ENCODE measurements at places on chromosomes 3 and 15. TPM values are rescaled to one million over a fixed set of nuclear protein-coding genes. Genes with fewer than 3 reads are reported as not detected.

The HAUS2 gene
- total RNA-seq, result 24.5 TPM

The EMC7 gene
- total RNA-seq, result 27.3 TPM

The LRRC2 gene
- 2.5 TPM for total RNA-seq

The SYNPR gene
- total RNA-seq, result 0.09 TPM

The SCG5 gene
- total RNA-seq, result 2.0 TPM

The MESP1 gene
- 0.38 TPM for total RNA-seq

DNA sequence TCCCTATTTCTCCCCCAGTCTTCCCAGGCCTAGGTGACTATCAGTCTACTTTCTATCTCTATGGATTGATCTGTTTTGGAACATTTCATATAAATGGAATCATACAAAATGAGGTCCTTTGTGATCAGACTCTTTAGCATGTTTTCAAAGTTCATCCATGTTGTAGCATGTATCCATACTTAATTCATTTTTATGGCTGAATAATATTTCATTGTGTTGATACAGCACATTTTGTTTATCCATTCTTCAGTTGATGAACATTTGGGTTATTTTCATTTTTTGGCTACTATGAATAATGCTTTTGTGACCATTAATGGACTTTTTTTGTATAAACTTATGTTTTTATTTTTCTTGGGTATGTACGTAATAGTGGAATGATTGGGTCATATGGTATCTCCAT lies 19.2 kb upstream of the MGA start:
- no peaks in the 10 kb centered on the region for H3K27me3 ChIP-seq
- no peak overlapping the region for H3K4me3 ChIP-seq
- H3K36me3 ChIP-seq, result no peaks in the 10 kb centered on the region
- no peak for DNase-seq

DNA sequence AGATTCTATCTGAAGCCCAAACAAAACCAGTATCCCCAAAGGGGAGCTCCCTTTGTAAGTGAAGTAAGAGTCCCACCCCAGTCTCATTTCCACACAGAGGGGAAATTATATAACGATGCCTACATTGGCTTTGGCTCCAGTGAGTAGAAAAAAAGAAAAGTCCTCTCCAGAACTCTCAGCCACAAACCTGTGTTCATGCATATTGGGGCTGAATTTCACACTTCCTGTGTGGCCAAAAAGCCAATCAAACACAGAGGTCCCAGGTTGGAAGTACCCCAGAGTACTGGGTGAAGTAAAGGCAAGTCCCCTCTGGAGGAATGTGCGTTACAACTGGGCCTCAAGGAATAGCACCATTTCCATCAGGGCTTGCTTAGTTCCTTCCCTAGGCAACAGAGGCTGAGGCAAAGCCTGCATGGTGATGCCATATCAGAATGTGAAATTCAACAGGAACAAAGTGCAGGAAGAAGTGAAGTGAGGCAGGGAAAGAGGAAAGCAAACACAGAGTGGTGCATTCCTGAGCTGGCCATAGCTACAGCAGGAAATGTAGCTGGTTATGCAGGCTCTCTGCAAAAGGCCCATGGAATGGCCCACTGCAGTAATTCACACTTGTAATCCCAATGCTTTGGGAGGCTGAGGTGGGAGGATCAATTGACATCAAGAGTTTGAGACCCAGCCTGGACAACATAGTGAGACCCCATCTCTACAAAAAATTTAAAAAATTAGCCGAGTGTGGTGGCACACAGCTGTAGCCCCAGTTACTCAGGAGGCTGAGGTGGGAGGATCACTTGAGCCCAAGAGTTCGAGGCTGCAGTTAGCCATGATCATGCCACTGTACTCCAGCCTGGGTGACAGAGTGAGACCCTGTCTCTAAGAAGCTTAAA lies 16.6 kb upstream of the CX3CR1 start:
- H3K27ac ChIP-seq, result no peak overlapping the region
- no peaks in the 10 kb centered on the region for H3K27me3 ChIP-seq

- peaks cover 33% of the 10 kb centered on the region for H3K27me3 ChIP-seq
- H3K27ac ChIP-seq, result no peak overlapping the region
- DNase-seq, result no peak
- H3K4me3 ChIP-seq, result no peak overlapping the region
- no peaks in the 10 kb centered on the region for H3K4me1 ChIP-seq
Observed at GRCh38 chr3:149655826-149656574, 1.8 kb downstream of the WWTR1 start.

- DNase-seq, result no peak
- no peak overlapping the region for H3K27ac ChIP-seq
- peaks cover 14% of the 10 kb centered on the region for H3K36me3 ChIP-seq
- H3K4me3 ChIP-seq, result no peak overlapping the region
- no peaks in the 10 kb centered on the region for H3K4me1 ChIP-seq
Observed at GRCh38 chr15:67587331-67587730, 44.8 kb downstream of the MAP2K5 start.

DNA sequence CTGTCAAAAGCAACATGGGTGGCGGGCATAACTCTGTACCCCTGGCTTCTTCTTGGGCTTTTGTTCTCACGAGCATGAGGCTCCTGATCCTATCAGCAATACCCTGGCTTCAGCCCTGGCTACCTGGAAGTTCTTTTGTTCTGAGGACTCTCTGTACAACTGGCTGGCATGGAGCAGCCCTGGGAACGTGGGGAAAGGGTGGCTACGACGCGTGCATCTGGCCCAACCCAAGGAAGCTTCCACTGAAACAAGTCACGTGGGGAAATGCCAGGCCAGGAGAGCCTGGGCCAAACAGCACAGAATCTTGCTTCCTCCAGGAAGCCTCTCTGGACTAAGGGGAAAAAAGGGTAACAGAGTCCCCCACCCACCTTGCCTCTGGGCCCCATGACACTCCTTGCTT lies 22.7 kb upstream of the ATP2B2 start:
- no peak overlapping the region for H3K4me3 ChIP-seq
- DNase-seq, result no peak
- H3K27me3 ChIP-seq, result peaks cover 9% of the 10 kb centered on the region
- no peak overlapping the region for H3K27ac ChIP-seq
- no peaks in the 10 kb centered on the region for H3K36me3 ChIP-seq
- no peaks in the 10 kb centered on the region for H3K4me1 ChIP-seq

DNA sequence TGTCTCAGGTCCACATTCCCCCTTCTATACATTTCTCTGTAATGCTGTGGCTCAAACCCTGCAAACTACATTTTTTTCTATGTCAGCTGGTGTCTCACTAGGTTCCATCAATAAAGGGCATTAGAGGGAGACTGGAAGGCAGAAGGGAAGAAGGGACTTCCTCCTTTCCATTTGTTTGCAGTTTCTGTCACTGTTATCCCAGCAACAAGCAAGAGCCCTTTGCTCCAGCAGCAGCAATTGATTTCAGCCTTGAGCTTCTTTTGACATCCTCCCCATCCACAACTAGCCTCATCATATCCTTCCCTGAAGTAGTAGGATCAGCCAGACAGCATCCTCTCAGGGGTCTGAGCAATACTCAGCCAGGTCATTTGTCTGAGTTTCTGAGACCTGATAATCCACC lies 5.3 kb upstream of the NCK1 start:
- peaks cover 12% of the 10 kb centered on the region for H3K36me3 ChIP-seq
- no peak overlapping the region for H3K27ac ChIP-seq
- no peak overlapping the region for H3K4me3 ChIP-seq
- peaks cover 9% of the 10 kb centered on the region for H3K4me1 ChIP-seq
- H3K27me3 ChIP-seq, result no peaks in the 10 kb centered on the region
- DNase-seq, result no peak

- no peaks in the 10 kb centered on the region for H3K27me3 ChIP-seq
- no peak overlapping the region for H3K27ac ChIP-seq
- no peak overlapping the region for H3K4me3 ChIP-seq
- no peak for DNase-seq
Observed at GRCh38 chr3:48285675-48286074, 44.8 kb downstream of the ZNF589 start.

GRCh38 chr3:63857311-63857710 lies 6.3 kb downstream of the THOC7 start:
- no peaks in the 10 kb centered on the region for H3K4me1 ChIP-seq
- H3K4me3 ChIP-seq, result no peak overlapping the region
- H3K27me3 ChIP-seq, result no peaks in the 10 kb centered on the region

- no peaks in the 10 kb centered on the region for H3K4me1 ChIP-seq
- peaks cover 4% of the 10 kb centered on the region for H3K27me3 ChIP-seq
- no peak overlapping the region for H3K4me3 ChIP-seq
Observed at GRCh38 chr15:22240403-22240802, 160.1 kb downstream of the OR4M2 start.

DNA sequence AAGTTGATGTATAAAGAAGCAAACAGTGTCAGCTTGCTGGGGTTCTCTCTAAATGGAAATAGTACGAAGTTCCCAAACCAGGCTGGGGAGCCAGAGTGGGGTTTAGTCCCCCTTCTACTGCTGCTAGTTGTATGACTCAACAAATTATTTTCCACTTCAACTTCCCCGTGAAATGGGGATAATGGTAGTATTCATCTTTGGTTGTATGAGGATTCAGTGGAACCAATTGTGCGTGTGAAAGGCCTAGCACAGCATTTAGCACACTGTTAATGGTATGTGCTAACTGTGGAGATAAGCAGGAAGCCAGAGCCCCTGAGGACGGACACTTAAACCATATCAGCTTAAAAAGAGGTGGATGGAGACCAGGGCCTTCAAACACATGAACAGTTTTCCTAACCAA lies 4.2 kb downstream of the SORD start:
- no peak overlapping the region for H3K27ac ChIP-seq
- no peak for DNase-seq
- peaks cover 26% of the 10 kb centered on the region for H3K4me1 ChIP-seq

DNA sequence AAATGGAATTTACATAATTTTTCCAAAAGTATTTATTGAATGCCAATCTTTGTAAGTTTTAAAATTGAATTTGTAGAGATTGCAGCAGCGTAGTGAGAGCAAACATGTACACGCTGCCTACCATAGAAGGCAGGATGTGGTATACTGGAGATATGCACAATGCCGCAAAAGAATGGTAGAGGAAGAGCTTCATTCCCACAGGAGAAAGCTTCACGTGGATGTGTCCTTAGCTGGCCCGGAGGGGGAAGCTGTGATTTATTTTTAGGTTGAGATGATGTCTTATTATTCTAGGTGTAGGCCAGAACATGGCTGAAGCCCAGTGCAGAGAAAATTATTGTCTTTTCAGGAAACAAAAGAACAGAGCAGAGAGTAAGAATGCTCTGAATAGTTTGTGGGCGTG lies 743.3 kb upstream of the BCHE start:
- H3K36me3 ChIP-seq, result no peaks in the 10 kb centered on the region
- no peak for DNase-seq
- H3K4me3 ChIP-seq, result no peak overlapping the region
- no peak overlapping the region for H3K27ac ChIP-seq

DNA sequence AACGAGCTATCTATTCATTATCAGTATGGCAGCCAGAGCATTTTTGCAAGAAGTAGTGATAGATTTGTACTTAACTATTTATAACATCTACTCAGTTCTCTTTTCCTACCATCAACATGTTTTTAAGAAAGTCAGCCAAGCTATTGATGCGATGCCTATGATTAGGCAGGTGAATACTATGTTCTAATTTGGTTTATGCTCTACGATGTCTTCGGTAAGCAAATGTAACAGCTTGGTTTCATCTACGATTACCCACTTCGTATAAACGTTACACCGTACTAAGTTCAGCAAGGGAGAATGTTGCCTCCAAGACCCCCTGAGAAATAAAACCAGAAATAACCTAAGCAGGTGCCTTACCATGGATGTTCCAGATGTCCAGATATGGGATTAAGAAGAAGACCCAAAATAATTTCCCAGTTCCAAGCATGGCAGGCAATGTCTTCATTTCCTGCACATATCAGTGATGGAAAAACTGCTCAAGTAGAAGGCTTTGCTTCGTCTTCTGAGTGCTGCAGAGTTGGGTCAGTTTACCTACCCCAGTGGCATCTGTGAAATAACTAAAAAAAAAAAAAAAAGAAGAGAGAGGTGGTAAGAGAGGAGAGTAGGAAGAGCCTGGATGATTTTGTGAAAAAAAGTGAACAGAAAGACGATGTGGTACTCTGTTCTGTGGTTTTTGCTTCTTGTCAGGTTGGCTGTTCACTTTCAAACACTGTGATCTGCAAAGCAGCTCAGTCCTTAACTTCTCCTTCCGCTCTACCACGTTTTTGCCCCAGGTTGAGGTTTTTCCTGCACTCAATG lies at the start of gene BTLA:
TSS of gene BTLA (minus strand) at position 559 of the 798 bp plus-strand sequence. CDS start at position 445, 114 bp downstream.
- peak within 1 kb of the TSS; percentile 42 for H3K4me3 ChIP-seq
- peak within 1 kb of the TSS; percentile 87 for H3K27ac ChIP-seq
- H3K36me3 ChIP-seq, result no peaks in the 10 kb centered on the region
- H3K27me3 ChIP-seq, result no peaks in the 10 kb centered on the region
- peaks cover 10% of the 10 kb centered on the region for H3K4me1 ChIP-seq
- DNase-seq, result peak; percentile 84

DNA sequence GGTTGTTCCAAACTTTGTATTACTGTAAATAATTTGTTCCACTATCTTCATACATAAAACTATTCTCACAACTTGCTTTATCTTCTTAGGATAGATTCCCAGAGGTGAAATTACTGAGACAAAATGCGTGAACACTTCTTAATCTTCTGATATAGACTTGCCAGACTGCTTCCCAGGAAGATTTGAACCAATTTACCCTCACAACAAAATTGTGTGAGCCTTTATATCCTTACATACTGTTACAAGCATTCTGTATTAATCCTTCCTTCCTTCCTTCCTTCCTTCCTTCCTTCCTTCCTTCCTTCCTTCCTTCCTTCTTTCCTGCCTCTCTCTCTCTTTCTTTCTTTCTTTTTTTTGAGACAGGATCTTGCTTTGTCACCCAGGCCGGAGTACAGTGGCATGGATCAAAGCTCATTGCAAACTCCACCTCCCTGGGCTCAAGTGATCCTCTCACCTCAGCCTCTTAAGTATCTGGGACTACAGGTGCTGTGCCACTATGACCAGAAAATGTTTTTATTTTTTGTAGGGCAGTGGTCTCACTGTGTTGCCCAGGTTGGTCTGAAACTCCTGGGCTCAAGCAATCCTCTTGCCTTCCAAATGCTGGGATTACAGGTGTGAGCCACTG lies 57.1 kb upstream of the SSR3 start:
- no peak overlapping the region for H3K4me3 ChIP-seq
- no peak overlapping the region for H3K27ac ChIP-seq
- no peak for DNase-seq
- H3K36me3 ChIP-seq, result no peaks in the 10 kb centered on the region
- H3K4me1 ChIP-seq, result no peaks in the 10 kb centered on the region

DNA sequence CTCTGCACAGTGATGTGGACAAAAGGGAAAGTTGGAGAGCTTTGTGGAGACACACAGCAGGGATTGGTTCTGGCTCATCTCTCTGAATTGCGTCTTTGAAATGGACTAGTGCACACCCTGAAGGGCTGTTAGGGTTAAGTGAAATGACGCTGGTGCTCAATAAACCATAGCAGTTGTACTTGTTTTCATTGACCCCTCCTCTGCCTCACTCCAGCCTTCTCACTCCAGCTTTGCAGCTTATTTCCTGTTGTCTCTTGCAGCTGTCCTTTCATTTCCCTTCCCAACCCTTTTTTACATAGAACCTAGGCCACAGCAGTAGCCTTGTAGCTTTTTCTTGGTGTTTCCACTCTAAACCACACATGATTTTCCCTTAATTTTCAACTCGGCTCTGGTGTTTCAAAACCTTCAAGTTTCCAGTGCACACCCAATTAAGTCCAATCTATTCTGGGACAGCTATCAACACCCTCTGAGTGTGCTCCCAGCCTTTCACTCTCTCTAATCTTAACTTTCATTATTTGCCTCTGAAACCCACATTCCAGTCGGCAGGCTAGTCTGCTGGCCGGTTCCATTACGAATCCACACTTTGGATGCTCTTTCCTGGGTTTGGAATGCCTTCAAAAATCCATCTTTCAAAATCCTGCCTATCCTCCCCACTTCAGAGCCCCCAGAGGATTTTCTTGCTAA lies 6.4 kb downstream of the C3orf52 start:
- no peaks in the 10 kb centered on the region for H3K27me3 ChIP-seq
- H3K27ac ChIP-seq, result peak overlapping the region; percentile 70
- no peaks in the 10 kb centered on the region for H3K36me3 ChIP-seq
- H3K4me1 ChIP-seq, result peaks cover 27% of the 10 kb centered on the region
- no peak overlapping the region for H3K4me3 ChIP-seq

All from thymus (tissue), 14 donors.